ENCODE measurements at places on chromosomes 6 and 20.

DNA sequence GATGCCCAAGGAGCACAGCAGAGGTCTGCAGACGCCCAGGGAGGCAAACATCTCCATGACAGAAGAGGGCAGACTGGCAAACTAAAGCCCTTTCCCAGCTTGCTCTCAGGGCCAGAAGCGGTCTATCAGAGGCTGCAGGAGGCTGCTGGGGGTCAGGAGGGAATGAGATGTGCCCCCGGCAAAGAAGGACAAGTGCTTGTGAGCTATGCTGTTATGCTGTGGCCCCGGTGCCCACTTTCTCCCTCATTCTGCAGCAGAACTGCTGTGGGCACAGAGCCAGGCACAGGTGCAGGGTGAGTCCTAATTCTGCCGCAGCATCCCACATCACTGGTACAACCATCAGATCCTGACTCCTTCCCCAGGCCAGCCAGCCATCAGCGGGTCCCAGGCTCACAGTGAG lies 46.4 kb downstream of the LRFN2 start:
- no peak for DNase-seq

DNA sequence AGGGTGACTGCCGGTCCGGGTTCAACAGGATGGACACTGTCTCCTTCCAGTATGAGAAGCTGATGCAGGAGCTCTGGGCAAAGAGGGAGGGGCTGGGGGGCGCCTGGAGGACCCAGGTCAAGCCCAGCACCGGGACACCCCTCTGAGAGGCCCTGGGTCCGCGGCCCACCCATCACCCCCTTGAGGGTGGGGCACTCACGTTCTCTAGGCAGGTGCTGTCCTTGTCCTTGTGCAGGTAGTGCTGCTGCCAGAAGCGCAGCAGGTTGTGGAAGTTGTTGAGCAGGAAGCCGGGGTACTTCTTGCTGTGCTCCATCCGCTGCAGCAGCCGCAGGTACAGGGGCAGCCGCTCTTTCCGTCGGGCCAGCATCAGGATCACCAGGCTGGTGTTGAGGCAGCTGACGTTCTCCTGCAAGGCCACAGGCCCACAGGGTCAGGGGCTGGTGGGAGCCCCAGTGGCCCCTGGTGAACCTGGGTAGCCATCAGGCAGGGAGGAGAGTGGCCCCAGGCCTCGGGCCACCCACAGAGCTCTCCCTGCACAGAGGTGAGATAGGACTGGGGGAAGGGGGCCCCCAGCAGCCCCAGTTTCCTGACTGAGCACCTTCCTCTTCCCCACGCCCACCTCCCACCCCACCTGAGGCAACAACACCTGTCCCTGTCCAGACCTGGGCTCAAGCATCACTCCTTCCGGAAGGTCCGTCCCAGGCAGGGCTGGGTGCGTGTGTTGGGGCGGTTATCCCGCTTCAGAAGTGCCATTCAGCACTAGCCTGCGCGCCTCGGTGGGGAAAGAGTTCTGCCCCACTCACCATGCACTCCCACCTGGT lies 47.8 kb downstream of the MYH7B start:
- DNase-seq = no peak

- DNase-seq = no peak
Observed at GRCh38 chr6:65199683-65200082, 507.3 kb downstream of the EYS start.

DNA sequence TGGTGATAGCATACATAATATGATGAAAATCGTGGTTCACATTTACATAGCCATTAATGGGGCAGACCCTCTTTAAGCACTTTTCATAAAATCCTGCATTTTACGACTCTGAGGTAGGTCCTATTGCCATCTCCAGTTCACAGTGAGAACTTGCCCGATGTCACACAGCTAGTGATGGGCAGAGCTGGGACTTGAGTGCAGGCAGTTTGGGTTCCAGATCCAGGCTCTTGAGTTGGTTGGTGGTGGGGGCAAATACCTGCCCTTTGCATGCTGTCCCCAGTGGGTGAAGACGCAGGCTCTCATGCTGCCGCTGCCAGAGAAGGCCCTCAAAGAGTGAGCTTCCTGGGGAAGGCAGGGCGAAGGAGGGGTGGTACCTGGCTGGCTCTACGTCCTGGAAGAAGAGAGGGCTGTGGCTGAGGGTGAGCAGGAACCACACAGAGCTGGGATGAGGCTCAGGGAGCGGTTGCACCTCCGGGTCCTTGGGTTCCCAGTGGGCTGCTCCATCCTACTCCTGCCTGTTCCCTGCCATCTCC lies 6.1 kb upstream of the BAK1 start:
- DNase-seq = no peak

DNA sequence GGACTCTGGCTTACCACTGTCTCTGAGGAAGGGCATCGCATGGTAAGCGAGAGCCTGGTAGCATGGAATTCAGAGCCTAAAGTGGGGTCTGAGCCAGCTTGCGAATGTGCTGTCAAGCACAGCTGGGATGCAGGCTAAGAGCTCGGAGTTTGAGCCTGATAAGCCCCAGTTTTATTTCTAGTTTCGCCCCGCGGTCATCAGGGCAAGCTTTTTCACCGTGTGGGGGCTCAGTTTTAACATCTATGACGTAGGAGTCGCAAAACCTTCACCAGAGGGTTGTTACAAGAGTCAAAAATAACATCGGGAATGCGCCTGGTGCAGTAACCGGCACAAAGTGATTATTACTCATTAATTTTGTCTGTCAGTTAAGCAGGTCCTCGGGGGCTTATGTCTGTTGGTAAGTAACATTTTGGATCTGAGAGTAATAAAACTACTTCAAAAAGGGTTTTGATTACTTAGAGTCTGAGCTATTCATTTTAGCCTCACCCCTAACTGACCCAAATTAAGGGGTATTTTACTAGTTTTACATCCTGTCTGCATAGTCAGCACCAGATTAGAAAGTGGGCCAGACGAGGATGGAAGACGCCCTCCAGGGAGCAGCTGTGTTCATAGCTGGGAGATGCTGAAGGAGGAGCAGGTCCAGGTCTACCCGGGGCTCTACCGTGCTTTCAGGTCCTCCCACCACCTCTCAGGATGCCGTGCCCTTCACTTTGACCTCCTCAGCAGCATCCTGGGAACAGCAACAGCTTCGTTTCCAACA lies 29.7 kb downstream of the SLC22A23 start:
- DNase-seq = no peak

- DNase-seq = peak; percentile 13
Observed at GRCh38 chr20:64244870-64245603, 10.5 kb upstream of the PCMTD2 start.

DNA sequence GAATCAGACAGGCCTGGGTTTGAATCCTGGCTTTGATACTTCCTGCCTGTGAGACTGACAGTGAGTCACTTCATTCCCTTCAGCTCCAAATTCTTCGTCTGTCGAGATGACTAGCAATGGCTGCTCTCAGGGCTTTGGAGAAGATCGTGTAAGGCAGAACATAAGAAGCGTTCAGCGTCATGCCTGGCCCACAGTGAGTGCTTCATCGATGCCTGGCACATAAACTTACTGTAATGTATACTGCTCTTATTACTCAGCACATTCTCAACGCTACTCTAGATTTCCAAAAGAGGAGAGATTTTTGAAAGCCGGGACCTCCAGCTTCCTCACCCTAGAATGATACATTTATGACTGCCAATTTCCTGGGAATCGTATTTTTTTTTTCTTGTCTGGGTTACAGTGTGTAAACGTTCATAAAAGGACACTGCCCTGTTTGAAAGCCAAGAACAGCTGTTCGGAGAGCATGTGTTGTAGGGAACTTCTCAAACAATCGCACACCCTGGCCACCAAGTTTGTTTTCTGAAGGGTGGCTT lies 16.2 kb upstream of the BCAS1 start:
- no peak for DNase-seq

DNA sequence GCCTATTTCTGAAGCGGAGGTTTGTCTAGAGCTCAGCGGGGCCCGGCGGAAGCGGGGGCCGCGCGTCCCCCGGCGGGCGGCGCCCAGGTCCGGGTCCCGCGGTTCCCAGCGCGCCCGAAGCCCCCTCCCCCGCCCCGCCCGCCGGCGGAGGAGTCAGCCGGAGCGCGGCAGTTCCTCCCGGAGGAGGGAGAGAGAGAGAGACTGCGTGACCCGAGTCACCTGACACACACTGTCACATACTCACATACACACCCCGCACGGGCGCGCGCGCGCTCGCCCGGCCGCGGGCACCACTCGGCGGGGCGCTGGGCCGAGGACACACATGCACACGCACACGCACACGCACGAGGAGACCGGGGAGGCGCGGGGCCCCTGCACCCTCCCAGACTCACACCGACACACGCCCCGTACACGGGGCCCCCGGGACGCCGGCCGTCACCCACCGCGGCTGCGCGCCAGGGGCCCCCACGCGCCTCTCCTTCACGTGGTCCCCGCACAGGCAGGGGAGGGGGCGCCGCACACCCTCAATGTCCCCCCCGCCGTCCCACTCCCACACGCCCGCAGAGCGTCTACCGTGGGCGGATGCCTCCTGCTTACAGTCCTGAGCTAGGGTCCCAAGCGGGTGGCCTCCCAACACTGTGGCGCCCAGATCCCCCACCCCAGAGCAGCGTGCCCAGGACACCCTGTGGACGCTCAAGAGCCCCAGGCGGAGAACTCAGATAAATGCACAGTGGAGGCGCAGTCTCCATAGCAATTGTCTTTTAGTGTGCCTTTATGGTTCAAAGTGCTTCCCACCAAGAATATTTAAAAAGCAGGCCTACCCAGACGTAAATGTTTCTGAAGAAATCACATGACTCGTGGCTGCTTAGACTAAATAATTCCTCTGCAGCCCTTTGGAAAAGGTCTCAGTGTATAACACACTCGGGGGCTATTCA lies at the start of gene RRAGD:
TSS of gene RRAGD (minus strand) at position 203 of the 935 bp plus-strand sequence. CDS start 280 bp downstream, outside the sequence.
- no peak for DNase-seq

All from omental fat pad (tissue), 4 donors.